Mucosa of gallbladder (tissue), 1 donor: ENCODE measurements at places on chromosomes 2 and 18.
A peak's percentile ranks its signal among the peaks of the same experiment; 100 is the strongest.

DNA sequence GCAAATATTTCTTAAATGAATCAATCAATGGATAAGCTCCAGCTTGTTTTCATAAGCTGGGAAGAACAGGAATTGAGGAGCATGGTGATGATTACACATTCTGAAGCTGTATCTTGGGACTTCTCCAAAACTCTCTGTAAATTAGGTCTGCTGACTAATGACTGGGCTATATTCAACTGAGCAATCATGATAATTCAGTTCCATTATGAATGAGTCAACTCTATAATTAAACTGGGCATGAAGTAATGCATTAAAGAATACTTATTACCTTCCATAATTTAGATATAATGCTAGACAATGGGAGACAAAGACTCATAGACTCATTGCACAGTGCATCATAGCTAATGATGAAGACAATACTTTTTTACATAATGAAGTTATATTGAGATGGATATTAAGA, 207.4 kb downstream of the CBLN2 start:
- DNase-seq = no peak

- DNase-seq = no peak
These were observed 42.3 kb downstream of the FIGN start for GRCh38 chr2:163693484-163693883.

DNA sequence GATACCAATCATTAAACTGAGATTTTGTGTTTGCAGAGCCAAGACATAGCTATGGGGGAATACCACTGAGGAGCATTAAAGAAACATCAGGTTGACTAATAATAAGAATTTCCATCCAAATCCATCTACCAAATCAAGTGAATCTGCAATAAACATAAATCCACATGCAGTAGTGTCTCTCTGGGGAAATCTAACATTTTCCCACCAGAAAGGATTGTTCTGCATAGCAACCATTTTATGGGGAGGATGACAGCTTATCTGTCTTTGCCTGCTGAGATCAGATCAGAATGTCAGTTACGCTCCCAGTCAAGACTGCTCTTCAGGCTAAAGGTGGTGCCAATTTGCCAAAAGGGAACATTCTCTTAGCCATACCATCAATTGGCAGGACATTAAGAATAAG, 1098.9 kb upstream of the CHAC2 start:
- DNase-seq = no peak

DNA sequence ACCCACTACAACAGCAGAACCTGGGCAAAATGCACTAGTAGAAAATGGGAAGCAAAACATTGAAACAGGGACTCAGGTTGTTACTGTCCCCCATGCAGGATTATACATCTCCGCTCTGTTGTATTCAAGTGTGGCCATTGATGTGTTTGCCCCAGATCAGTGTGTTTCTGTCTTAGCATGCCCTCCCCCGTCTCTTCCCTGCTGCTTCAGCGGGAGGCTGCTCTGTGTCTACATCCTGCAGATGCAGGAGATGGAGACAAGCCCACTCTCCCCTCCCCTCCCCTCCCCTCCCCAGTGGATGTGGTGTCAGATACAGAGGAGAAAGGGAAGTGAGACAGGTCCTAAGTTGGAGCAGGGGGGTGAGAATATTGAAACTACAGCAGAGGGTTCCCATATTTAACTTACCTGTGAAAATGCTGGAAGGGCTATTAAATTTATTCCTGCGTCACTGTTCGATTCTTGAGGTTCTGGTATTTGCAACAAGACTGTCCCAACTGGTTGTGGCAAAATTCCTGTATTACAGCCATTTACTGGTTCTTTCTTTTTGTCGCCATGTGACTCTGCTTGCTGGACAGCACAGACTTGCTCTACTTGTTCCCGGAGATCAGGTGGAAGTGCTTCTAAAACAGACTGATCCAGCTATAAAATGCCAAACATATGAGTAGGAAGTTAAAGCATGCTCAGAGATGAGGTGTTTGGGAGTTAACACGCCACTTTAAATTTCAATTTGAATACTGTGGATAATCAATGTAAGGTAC, 67.0 kb downstream of the EIF5B start:
- DNase-seq = no peak

DNA sequence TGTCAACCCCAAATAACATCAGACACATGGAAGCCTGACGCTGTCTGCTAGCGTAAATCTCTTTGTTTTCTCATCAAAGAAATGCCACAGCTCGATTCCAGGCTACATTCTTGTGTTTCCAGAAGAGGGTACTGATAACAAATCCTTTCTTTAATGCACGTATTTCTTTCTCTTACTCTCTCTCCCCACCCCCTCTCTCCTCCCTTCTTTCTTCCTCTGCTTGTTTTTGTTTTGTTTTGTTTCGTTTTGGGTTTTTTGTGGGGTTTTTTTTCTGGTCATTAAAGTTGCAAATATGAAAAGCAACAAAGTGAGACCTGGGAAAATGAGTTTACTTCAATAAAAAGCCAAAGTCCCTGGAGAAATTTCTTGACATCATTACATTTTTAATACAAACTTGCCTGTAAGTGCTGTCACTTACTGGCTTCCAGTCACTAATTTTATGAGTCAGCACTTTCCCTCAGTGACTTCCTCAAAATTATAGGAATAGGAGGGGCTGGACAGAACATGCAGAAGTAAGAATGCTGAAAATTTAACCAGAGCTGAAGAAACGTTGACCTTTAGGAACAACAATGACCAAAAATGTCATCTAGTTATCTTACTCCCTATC, 106.7 kb upstream of the NABP1 start:
- DNase-seq = no peak

DNA sequence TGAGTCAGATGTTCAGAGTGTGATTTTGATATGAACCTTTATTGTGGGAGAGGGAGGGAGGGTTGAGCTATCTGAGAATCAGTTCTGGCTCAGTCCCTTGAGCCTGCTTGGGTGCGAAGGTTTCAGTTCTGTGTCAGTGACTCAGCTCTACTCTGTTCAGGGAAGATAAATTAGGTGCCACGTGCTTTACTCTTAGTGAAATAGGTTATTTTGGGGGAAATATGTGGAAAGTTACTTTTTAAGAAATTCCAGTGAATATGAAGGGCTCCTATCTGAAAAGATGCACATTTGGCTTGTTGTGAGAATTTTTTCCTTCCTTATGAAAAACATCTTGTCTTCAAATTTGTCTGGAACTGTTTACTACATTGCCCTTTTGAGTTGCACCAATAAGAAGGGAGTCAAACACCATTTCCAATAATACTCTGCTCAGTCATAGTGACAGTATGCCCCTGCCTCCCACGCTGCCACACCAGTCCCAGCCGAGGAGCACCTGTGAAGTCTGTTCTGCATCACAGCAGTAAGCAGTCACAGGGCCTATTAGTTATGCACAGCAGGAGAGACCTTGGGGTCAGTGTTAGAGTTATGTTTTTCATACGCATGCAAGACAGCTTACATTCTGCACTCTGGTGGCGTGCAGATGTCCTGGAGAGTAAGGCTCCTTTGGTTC, 32.8 kb upstream of the DNAH7 start:
- DNase-seq = peak; percentile 56

- DNase-seq = peak; percentile 36
These were observed 104.4 kb upstream of the SALL3 start for GRCh38 chr18:78875016-78875777.

GRCh38 chr2:170525566-170525900, 189.6 kb upstream of the SP5 start:
- peak; percentile 87 for DNase-seq

DNA sequence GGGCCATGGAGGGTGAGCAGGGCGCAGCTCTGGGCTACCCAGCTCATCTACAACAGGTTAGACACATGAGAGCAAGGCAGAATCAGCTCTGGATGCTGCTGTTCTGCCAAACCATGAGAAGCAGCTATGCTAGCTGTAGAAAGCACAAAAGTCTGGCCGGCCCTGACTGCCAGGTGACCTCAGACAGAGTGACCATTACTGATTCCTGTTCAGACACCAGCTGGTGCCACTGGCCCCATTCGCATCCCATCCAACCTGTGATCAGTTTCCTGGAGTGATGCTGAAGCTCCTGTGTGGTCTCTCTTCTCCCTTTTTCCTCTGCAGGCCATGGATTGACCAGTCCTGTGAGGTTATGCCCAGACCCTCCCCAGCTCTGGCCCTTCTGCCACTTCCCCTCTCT, 14.3 kb downstream of the RBMS1 start:
- no peak for DNase-seq

DNA sequence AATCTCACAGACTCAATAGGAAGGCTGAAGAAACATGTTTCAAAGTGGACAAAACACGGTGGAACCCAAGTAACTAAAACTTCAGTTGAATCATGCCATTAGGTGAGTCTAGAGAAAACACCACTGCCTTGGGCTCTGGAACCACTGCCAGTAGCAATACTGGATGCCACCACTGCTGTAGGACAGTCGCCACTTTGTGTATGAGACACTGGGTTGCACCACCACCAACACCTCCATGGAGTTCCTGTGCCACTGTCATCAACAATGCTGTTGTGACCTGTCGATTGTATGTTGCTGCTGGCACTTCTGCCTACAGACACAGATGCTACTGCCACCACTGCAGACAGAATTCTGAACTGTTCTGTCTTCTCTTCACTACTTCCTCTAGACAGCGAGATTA, 686.7 kb downstream of the METTL4 start:
- DNase-seq = no peak

- DNase-seq = no peak
These were observed 12.1 kb downstream of the AMER3 start for GRCh38 chr2:130767408-130767775.

DNA sequence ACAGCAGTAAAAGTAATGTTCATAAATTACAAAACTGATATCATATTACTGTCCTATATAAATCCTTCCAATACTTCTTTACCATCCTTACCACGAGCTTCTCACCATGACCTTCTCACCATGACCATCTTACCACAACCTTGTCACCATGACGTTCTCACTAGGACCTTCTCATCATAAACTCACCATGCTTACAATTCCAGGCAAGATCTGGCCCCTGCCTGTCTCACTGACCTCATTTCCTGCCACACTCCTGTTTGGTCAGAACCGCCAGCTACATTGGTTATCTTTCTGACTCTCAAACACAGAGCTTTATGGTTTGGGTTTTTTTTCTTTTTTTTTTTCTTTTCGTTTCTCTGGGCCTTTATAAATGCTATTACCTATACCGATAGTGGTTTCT, 827.6 kb downstream of the RNF144A start:
- DNase-seq = peak; percentile 33

GRCh38 chr2:182248362-182248761, 178.5 kb downstream of the PDE1A start:
- DNase-seq = no peak

- DNase-seq = no peak
These were observed 81.7 kb downstream of the FEZ2 start for GRCh38 chr2:36516136-36516870.

- DNase-seq = no peak
These were observed 28.4 kb downstream of the IMPA2 start for GRCh38 chr18:12009581-12010140.

DNA sequence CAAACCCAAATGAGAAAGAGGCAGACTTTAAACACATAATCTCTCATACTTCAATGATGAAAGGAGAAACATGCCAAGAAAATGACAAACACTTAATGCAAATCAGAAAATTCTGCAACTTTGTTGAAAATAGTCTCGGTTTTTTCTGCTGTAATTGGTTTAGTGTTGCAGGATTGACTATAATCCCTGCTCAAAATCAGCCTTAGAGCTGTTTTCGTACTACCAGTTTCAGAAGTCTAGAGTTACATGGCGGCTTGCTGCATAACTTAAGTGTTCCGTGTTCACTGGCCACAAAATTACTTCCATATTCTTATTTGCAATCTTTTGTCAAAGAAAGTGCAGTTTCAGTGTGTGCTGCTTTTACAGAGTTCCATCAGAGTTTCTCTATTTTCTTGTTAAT, 48.9 kb upstream of the ITGAV start:
- DNase-seq = no peak

GRCh38 chr2:10301941-10302478, 694 bp upstream of the HPCAL1 start:
- DNase-seq = no peak

GRCh38 chr2:62724886-62725711, 19.6 kb downstream of the EHBP1 start:
- no peak for DNase-seq

DNA sequence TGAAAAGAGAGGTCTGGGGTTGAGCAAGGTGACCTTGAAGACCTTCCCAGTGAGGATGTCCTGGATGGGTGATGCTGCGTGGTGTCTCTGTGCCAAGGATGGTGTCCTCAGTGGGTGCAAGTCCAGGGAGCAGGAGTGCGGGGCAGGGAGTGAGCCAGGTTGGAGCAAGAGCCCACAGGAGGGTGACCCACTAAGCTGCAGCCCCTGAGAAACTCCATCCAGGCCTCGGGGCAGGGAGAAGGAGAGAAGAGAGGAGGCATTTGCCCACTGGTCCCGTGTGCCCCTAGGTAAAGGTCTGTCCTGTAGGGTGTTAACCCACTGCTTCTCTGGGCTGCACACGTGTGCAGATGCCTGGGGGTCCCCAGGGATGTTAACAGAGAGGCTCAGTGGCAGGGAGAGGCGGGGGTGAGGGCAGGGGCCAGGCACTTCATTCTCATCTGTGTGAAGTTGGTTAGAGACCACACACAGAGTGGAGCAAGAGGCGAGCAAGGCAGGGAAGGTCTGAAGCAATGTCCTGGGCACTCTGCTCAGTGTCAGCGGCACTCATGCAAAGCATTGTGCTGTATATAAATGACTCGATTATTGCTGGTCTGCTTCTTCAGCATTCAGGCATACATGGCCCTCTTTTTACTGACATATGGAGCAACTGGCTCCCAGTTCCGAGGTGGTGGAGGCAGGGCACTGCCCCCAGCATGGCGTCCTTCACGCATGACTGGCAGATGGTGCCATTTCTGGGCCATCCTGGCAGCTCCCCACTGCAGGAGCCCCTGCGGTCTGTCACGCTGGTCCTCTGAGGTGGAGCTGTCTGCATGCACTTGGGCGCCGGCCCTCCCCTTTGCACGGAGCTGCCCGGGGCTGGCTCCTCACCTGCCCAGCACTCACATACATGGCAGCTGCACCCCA, 117.2 kb upstream of the HS6ST1 start:
- no peak for DNase-seq

GRCh38 chr2:109348671-109349502, 219.9 kb downstream of the SH3RF3 start:
- DNase-seq = no peak

GRCh38 chr2:44836916-44837315, 104.6 kb upstream of the SIX3 start:
- no peak for DNase-seq

GRCh38 chr2:70468878-70469277, 84.7 kb downstream of the TGFA start:
- DNase-seq = no peak

DNA sequence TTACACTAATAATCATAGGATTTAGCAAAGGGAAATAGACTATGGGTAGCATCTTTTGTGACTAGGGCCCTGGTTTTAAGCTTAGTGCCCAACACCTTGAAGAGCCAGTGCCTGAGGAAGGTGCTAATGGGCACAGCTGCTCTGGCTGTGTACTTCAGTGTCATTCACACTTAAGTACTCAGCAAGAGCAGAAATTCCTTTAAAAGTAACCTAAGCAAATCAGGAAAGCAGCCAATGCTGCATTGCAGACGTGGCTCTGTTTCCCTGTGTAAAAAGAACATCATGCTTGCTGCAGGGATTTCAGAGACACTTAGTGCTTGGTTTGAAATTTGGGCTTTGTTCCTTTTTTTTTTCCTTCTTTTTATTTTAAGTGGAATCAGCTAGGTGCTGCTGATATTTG, 505.4 kb downstream of the SUCLG1 start:
- DNase-seq = no peak
